ENCODE measurements at places on chromosomes 12 and 14.
A peak's percentile ranks its signal among the peaks of the same experiment; 100 is the strongest.

DNA sequence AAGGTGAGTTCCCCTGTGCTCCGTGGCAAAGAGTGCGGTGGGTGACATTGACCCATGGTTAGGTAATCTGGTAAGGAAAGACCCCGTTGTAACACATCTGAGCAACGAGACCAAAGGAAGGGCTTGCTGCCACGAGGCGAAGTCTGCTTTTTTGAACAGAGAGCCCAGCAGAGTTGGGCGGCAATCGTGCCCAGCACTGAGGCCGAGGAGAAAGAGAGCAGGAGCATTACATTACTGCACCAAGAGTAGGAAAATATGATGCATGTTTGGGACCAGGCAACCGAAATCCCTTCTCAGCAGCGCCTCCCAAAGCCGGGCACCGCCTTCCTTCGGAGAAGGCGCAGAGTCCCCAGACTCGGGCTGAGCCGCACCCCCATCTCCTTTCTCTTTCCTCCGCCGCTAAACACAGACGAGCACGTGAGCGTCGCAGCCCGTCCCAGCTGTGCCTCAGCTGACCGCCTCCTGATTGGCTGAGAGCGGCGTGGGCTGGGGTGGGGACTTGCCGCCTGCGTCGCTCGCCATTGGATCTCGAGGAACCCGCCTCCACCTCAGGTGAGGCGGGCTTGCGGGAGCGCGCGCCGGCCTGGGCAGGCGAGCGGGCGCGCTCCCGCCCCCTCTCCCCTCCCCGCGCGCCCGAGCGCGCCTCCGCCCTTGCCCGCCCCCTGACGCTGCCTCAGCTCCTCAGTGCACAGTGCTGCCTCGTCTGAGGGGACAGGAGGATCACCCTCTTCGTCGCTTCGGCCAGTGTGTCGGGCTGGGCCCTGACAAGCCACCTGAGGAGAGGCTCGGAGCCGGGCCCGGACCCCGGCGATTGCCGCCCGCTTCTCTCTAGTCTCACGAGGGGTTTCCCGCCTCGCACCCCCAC, at the start of gene HIF1A:
Gene HIF1A (plus strand): TSS at position 684 of the 865 bp plus-strand sequence. CDS start 292 bp downstream, outside the sequence.
- peak; percentile 86 for DNase-seq

DNA sequence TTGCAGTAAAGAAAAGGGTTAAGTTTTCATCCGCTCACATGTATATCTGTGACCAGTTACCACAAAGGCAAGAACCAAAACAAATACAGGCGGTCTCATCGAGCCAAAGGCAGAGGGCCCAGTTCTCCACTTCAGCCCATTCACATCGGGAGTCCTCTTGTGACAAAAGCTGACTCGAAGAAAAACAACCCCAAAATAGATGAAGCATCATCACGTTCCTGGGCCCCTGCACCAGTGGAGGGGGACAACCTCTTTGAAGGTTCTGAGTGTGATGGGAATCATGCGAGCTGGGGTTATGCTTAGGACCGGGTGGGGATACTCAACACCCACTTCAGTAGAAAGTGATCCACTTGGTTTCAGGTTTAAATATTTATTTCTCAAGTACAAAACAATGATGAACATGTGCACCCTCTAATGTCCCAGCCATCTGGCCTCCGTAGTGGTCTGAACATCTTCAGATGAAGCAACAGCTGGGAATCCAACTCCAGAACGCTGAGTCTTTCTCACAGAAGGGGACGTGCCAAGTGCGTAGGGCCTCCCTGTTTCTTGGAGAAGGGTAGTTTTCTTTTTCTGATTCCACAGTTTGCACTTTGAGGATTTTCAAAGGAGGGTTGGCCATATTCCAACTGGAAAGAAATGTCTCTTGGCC, 8.4 kb downstream of the GSC start:
- DNase-seq, result no peak

DNA sequence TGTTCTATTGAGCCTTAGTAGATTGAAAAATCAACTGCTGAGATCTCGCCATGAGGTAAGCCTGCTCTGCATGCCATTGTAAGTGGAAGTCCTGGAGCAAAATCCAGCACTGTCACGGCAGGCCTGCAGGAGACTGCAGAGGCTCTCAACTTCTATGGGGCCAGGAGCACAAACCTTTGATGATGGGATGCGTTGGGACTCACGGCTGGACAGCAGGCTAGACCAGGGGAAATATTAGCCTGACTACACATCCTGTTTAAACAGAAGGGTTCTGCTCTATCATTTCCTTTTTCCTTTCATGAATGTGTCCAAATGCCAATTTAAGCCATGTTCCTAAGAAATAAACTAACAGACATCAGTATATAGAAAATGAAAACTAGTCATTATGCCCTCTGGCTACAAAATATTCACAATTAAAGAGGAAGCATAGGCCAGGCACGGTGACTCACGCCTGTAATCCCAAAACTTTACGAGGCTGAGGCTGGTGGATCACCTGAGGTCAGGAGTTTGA, 33.9 kb upstream of the RASSF8 start:
- DNase-seq, result no peak

DNA sequence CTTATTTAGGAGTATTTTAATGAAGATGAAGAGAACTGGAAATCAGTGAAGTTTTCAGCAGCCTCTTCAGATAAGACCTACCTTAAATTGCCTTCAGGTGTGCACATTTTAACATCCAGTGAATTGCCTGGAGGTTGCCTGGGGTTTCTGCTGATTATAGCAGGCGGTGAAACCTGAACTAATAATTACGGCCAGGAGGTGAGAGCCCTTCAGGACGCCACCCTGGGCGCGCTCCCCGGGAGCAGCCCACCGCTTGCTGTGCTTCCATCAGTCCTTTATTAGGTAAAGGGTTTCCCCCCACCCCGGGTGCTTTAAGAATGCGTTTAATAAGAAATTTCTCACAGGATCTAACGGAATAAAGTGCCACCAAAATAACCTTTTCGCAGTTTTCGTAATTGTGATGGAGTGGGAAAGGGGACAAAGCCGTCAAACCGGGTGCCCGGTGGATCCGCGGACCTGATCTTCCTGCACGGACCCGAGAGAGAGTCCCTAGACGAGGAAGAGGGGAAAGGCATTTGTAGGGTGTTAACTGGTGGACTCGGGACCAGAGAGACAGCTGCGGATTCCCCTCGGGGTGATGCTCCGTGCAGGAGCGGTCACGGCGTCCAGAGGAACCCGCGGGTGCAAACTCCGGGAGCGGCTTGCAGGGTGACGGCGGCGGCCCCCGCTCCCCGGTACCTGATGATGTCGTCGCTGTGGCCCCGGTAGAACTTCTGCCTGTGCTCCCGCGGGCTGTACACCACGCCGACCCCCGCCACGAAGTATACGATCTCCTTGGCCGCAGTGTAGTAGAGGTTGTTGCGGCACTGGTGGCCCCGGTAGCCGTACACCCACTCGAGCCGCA, 902 bp downstream of the EML5 start:
- DNase-seq, result no peak

GRCh38 chr12:115335594-115335993, 651.6 kb upstream of the TBX3 start:
- DNase-seq, result no peak

Measured in HS-5 (cell line).